Neuronal stem cell (in vitro differentiated cells): ENCODE measurements at places on chromosomes 6 and 20.

DNA sequence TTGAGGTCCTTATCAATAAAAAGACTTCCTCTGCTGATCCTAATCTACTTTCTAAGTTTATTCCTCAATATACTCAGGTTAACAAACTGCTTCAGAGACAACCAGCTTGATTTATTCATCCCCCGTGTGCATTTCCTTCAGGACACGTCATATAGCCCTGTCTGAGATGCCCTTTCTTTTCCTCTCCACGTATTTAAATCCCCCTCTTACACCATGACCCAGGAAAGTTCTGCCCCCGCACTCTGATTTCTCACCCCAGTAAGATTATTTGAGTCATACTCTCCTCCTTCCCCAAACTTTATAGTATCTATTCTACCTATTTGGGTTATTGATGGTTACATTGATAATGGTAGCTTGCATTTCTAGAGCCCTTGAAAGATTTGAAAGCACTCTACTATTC is 9.8 kb upstream of the CGA start:
- no peak for DNase-seq

DNA sequence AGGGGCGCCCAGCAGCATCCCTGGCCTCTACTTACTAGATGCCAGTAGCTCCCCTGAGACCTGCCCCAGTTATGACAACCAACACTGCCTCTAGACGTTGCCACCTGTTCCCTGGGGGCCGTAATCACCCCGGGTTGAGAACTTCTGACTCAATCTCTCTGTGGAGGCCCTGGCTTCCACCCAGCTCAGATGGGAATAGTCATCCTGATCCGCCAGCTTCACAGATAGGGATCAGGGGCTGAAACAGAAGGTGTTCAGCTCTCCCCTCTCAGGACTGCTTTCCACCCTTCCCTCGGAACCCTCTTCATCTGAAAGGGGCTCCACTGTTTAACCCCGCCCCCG is 3.3 kb downstream of the CAPN11 start:
- DNase-seq: no peak

- DNase-seq: no peak
Measured at GRCh38 chr6:140486450-140487361, 1112.3 kb upstream of the CITED2 start.

DNA sequence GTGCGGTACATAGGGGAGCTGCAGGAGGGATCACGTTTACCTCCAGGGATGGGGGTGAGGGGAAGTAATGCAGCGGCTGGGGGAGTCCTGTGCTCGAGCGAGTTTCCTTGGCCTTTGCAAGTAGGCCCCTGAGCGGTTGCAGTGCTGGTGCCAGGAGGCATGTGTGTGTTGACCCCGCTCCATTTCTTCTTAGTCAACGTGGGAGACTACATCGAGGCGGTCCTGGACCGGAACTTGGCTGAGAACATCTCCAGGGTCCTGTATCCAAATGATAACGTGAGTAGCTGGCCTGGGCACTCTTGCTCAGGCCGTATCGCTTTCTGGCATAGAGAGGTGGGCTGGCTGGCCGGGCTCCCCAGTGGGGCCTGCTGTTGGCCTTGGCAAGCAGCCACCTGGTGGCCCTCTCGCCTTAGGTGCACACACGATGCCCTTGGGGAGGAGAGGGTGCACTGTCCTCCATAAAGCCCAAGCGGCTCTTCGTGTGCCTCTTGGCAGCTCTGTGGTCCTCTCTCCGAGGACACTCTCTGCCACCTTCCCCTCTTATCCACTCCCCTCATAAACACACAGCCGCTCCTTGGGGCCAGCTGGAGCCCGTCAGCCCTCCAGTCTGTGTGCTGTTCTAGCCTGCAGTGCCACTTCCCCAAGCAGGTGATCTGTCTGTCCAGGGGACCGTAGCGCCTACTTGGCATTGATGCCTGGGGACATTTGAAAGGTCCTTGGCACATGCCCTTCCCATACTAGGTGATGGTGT is 29.3 kb downstream of the PYGB start:
- DNase-seq: no peak

GRCh38 chr6:47146431-47147174 is 104.5 kb upstream of the ADGRF1 start:
- DNase-seq: no peak

DNA sequence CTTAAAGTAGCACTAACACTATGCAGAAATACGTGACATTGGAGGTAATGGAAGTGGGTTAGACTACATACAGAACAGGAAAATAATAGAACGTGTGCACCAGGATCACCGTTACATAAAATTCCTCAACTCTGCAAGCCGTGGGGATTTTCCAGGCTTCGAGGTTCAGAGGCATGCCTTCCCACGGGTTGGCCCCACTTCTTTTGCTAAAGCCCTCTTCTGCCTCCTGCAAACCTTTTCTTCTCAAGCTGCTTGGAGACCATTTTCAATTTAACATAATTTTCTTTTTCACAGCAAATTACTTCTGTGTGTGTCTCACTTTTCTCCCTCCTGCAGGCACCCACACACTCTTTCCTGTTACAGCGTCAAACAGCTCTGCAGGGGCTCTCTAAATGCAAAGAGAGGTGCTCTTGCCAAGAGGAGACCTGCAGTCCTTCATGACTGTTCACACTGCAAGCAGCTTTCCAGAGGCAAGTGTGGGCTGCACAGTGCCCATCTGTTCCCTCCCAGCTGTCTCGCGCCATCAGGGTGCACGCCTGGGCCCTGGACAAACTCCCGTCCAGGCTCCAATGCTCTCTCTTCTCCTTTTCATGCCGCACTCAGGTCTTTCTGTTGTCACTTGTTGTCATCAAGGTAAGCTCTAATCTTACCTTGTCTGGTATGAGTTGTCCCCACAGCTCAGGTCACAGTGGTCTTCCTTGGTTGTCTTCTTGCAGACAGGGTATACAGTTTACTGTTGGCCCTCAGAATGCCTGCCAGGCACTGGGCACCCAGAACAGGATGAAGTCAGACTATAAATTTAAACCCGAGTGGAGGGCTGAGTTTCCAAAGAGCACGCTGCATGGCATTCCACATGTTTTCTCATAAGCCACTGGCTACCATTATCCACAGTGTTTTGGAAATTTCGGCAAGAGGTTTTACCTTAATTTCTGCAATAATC is 164.8 kb upstream of the GGTLC1 start:
- no peak for DNase-seq

DNA sequence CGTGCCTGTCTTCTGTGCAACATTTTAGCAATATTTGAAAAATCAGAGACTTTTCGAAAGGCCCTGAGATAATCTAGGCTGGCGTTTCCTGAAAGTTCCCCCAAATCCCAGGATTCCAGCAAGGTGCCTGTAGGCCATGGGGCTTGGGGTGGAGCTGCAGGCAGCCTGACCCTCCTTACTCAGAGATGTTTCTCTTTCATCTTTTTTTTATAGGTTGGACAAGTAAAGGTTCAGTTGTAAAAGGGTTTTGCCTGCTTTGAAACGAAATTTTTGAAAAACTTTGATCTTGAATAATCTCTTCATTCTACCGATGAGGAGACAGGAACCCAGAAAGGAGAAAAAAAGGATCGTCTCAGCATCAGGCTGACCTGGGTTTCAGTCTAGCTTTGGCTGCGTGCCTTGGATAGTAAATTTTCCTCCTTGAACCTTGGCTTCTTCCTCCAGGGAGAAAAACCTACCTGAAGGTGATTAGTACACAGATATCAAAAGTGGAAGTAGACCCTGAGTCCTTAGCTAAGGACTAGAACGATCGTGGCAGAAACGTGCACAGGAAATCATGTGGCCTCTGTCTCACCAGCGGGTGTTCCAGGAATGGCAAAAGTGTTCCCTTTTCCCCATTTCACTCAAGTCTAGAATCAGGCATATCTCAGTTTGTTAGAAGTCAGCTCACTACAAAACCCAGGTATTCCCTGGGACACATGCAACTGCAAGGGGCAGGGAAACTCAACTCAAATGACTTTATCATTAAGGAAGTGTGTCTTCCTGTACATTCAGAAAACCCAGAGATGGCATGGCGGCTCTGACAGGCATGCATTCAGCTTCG is 128.2 kb upstream of the PTPN1 start:
- DNase-seq: no peak

- no peak for DNase-seq
Measured at GRCh38 chr20:57266291-57267157, at the start of gene BMP7. BMP7 (minus strand) TSS chr20:57266641; CDS start chr20:57266122, 519 bp downstream.

GRCh38 chr20:40637176-40637575 is 51.9 kb downstream of the MAFB start:
- no peak for DNase-seq
